ENCODE measurements at places on chromosomes 2 and 18. TPM values are rescaled to one million over a fixed set of nuclear protein-coding genes. Genes with fewer than 3 reads are reported as not detected.

Gene EFEMP1
- total RNA-seq: 37.8 TPM

Gene FAM228A
- total RNA-seq: not detected

Gene CYBRD1
- 55.5 TPM for total RNA-seq

Gene EIF5B
- 9.2 TPM for total RNA-seq

Gene ABCG8
- not detected for total RNA-seq

Gene MYL1
- not detected for total RNA-seq

Data from myometrial cell (primary cell).